ENCODE measurements at places on chromosomes 3 and 15.

DNA sequence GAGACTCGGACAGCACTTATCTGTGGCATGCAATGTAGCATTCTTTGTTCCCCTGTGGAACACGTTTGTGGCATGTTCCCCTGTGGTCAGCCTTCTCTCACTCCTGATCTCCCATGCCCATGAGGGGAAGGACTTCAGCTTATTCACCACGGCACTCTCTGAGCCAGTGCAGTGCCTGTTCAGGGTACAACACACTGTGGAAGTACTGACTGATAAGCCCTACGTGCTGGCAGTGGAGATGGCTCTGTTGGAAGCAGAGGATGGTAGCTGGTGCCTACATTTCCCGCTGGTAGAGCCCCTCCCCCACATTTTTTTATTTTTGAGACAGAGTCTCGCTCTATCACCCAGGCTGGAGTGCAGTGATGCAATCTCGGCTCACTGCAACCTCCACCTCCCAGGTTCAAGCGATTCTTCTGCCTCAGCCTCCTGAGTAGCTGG lies 43.5 kb upstream of the ETV5 start:
- DNase-seq: no peak

DNA sequence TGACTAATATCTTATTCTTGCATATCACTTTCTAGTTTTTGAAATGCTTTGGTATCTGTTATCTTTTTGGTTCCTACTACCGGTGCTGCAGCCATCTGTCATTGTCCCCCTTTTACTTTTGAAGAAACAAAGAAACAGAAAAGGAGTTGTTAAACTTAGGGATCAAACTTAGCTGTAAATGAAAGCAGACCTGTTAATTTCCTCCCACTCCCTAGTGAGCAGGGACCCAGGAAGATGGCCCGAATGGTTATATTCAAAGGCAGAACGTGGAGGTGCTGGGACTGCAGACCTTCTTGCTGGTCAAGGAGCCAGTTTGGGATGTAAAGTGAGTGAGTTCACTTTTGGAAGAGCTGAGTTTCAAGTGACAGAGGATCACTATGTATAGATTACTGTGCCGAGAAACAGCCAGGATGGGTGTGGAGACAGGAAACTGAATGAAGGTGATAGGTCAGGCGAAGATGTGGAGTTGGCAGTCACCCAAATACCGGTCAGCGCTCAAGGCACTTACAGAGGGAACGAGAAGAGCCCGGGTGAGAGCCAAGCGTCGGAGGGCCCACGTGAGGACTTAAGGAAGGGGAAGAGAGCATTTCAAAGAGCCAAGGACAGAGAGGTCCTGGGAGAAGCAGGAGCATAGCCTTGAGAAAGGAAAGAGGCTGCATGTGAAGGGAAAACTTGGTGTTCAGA lies 20.1 kb downstream of the KBTBD8 start:
- DNase-seq: peak; percentile 25

DNA sequence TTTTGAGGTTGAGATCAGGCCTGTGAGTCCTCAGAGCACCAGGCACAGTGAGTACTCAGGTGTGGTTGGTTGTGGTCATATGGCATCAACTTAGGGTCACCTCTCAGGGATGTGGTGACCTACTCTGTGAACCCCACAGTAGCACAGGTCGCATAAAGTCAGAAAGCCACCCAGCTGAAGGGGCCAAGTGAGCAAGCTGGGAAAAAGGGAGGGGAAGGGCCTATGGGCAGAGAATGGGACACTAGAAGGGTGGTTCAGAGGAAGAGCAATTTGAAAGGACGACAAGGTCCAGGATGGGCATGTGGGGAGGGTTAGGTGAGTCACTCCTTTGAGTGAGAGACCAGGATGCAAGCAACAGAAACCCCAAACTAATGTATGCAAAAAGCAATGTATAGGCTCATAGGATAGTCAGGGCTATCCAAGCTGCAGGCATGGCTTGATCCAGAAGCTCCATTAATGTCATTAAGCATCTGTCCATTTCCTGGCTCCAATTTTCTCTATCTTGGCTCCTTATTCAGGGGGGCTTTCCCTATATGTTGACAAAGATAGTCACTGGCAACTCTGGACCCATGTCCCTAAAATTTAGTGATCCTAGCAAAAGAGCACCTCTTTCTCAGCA lies 33.5 kb downstream of the HMCES start:
- no peak for DNase-seq

GRCh38 chr3:134846084-134846483 lies 51.0 kb downstream of the EPHB1 start:
- no peak for DNase-seq

DNA sequence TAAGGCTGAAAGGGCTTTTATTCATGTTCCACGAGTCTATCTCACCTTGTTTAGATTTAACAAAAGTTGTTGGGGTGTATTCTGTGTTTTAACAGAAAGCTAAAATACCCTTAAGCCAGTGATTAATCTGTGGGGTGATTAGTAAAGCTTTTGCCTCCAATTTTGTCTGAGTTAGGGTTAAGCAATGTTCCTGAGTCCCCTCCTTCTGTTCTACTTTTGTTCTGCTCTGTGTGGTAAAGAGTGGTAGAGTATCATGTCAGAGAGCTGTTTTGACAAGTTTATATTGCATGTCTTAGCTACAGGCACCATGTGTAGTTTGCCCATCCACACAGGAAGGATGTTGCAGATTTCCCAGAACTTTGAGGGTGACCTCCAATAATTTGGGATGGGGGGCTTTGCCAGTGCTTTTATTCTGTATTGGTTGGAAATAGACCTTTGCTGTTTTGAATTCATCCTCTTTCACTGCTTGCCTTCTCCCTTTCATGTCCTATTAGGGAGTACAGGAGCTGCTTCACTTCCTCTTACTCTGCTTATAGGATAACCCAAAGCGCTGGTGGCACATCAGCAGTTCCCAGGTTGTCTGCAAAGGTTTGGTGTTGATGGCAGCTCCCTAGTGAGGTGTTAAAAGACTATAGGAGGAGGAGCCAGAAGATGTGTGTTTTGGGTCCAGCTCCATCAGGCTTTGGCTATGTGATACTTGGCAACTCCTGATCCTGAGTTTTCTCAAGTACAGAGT lies 7.4 kb downstream of the PDE8A start:
- DNase-seq: no peak

- DNase-seq: no peak
Observed at GRCh38 chr3:52752045-52752660, 18.6 kb downstream of the NEK4 start.

DNA sequence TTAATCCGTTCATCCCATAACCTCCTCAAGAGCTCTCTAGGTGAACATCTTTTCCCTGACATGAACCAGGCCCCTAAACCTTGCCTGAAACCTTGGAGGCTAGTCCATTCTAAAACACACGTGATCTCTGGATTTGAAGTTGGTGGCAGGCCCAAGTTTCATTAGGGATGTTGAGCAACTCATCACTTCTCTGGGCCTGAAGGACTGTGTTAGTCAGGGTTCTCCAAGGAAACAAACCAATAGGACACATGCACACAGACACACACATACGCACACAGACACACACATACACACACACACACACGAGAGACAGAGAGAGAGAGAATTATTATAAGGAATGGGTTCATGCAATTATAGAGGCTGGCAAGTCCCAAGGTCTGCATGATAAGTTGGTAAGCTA lies 31.9 kb downstream of the ACAN start:
- DNase-seq: no peak

GRCh38 chr15:62142736-62143135 lies 22.3 kb downstream of the C2CD4B start:
- no peak for DNase-seq

GRCh38 chr3:13072239-13072599 lies 1.0 kb downstream of the IQSEC1 start:
- no peak for DNase-seq

GRCh38 chr3:5016211-5017161 lies 37.2 kb downstream of the BHLHE40 start:
- DNase-seq: peak; percentile 89
